COR-L47 (cell line): ENCODE measurements at places on chromosomes 7 and 10.

- no peak for DNase-seq
Observed at GRCh38 chr10:50431133-50431532, 179.8 kb upstream of the ASAH2 start.

DNA sequence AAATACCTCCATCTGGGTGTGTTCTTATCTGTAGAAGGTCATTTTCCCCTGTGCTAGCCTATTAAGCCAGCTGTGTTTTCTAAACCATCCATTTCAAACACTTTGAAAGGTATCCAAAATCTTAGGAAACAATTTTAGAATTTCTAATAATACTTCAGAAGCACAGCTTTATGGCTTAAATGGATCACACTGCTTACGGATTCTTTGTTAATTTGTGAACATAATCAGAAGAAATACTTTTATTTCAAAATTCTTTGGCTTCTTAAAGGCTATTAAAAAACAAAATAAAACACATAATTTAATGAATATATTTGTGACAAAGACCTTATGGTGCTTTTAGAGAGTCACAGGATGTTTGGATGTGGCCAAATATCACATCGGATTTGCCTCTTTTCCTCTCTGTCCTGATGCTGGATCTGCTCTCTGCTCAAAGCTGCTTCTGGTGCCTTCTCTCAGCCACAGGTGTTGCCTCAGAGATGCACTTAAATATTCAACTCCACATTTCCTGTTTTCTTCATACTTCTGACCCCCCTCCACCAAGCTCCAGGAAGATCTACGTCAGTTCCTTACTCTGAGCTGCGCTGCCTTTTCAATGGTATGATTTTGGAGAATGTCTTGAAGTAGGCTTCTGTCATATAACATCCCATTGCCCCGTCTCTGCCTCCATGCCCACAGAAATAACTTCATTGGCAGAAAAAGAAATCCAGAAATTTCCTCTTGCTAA, 230.6 kb downstream of the MLLT10 start:
- DNase-seq: no peak

DNA sequence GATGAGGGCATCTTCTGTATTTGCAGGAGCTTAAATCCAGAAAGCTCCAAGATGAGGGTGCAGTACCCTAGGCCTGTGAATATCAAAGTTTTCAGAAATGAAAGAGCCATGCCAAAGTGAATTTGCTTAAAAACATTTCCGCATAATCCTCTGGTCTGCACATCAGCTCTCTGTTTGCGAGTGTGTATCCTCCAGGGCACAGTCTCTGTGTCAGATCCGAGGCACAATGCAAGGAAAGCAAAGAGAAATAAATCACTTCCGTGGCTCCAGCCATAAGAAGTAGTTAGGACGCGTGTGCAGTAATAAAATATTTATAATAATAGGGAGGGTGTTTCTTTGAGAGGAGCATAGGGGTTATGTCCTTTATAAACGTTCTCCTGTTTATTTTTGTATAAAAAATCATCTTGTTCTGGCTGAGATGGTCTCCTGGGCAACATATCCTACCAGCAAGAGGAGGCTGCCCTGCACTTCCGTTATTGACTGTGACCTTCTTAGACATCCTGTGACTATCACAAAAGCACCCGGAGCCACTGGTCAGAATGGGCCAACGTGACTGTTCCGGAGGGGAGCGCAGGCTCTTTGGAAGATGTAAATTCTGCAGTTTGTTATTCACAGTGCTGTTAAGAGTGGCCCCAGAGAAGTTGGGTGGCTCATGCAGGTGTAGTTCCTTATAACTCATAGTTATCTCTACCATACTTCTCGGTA, 667.6 kb upstream of the FOXK1 start:
- no peak for DNase-seq

DNA sequence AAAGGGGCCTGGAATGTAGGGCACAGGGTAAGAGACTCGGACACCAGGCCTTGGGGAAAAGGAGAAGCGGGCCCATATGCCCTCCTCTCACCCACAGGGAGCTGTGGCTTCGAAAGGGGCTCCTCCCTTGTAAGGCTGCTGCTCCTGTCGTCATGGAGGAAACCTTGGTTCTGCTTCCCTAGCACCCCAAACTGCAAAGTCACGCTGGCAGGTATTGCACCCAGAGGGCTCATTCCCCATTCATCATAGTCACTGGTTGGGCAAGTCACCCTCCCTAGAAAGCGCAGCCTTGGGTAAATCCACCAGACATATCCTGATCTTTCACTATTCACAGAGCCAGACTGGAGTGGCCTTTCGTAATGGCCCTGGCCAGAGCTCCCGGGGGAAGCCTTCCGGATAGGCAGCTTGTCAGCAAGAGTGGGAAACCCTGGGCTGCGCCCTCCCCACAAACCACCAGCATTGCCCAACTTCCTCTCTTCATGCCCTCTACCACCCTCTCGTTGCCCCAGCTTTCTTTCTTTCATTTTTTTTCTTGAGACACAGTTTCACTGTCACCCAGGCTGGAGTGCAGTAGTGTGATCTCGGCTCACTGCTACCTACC, 121.0 kb downstream of the HIP1 start:
- no peak for DNase-seq

GRCh38 chr10:5615316-5615715, 51.1 kb downstream of the ASB13 start:
- DNase-seq: no peak

DNA sequence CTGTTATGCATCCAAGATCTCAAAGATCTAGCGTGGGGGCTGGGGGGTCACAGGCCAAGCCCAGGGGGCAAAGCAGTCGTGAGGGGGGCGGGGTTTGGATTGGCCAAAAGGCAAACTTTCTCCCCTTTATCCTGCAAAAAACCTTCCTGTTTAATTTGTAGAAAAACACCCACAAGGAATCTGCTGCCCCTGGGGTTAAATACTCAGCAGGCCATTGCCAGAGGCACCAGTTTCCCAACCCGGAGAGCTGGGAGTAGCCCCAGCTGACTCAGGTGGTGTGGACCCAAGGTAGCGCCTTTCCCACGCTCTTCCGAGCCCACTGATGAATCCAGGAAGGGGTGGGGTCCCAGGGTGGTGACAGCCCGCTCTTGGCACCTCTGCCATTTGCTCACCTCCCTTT, 21.4 kb downstream of the KCP start:
- no peak for DNase-seq

DNA sequence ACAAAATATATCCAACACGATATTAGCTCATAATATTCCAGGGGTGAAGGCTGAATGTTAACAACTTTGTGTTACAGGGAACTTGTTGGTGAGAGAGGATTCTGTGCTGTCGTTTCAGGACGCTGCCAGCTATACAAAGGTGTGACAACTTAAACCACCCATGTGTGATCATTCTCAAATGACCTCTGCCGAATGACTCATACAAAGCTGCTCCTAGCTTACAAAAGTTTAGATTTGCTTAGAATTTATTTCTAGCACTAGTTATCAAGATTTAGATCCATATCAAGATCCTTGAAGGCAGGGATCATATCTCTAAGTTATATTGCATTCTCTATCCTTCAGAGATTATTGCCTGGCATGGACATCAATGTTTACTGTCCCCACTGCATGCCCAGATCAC, 65.3 kb downstream of the COBL start:
- no peak for DNase-seq

DNA sequence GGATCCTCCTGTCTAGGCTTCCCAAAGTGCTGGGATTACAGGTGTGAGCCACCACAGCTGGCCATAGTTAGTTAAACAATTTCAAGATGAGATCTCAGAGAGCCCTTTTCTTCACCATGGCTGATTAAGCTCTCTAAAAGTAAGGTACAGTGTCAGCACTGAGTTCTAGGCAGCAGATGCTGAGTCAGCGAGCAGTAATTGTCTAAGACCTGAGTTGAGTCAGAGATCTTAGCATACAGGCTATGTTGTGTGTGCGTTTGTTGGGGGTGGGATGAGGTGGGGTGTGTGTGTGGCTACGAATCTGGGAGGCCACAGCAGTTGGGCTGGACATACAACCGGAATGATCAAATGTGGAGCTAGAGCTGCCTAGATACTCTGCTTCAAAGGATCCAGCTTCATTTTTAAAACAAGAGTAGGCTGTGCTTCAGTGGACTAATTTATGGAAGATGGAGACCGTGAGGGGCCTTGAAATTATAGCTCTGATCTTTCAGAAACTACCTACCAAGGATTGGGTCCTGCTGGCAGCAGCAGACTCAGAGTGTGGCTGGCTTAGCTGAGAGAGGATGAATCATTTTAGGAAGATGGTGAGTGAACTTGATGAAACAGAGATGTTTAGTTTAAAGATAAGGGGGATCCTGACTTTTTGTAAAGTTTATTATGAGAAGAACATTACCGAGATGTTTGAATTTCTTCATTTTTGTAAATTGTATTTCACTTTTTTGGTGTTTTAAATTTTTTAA, 17.5 kb upstream of the MTPN start:
- no peak for DNase-seq

DNA sequence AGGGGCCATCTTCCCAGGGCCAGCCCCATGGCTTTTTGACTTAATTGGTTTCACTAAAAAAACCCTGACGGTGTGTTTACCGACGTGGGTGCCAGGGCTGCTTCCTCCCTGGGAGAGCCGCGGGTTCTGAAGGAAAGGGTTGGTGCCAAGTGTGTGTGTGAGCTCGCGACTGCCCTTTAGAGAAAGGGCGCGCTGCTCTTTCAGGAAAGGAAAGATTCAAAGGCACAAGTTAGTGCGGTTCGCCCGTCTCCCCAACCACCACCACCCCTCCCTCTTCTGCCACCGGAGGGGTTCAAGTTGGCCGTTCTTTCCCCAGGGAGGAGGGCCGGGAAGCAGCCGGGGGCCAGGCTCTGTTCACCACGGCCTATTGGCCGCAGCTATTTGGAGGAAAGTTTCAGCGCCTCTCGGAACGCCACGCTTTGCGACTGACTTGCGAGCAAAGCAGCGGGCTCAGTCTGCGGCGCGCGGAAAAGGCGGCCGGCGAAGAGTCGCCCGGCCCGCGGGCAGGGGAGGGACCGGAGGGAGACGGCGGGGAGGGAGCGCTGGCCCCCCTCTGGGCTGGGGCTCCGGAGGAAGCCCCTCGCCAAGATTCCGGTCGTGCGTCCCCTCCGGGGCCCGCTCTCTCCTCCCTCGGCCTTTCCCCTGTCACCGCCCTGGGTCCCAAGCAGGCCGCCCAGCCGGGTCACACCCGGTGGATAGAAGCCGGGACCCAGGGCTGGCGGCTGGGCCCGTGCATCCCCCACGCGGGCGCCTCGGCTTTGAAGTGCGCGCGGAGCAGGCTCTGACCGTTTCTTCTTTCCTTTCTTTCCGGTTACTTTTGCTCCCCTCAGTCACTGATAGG, 165.9 kb upstream of the PPP1R3A start:
- DNase-seq: peak; percentile 66

DNA sequence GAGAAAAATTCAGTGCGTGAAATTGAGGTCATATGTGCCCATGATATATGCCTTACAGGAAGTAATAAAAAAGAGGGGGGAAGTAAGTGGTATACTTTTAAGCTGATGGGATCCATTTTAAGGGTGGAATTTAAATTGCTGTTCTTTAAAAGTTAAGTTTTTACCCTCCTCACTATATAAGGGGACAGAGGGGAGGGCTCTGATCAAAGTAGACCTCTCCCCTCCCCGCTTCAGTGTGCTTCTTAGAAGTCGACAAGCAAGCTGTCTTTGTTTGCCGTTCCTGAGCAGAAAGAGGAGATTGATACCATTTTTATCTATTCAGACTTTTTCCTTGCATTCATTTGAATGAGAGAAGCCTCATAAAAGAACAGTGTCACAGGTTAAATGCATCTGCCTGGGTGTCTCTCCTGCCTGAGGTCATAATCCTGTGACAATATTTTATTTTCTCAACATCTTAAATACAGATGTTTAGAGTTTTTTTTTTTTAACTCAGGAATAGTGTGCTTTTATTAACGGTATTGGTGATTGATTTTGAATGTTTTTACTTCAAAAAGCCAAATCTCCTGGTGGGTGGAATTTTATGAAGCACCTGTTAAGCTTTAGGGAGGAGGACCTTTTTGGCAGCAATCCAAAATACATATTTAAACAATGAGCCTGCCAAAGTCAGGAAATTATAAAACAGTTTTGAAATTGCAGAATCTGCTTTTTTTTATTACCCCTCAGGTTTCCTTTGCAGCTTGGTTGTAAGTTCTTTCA, 141.7 kb downstream of the KAT6B start:
- DNase-seq: peak; percentile 73

DNA sequence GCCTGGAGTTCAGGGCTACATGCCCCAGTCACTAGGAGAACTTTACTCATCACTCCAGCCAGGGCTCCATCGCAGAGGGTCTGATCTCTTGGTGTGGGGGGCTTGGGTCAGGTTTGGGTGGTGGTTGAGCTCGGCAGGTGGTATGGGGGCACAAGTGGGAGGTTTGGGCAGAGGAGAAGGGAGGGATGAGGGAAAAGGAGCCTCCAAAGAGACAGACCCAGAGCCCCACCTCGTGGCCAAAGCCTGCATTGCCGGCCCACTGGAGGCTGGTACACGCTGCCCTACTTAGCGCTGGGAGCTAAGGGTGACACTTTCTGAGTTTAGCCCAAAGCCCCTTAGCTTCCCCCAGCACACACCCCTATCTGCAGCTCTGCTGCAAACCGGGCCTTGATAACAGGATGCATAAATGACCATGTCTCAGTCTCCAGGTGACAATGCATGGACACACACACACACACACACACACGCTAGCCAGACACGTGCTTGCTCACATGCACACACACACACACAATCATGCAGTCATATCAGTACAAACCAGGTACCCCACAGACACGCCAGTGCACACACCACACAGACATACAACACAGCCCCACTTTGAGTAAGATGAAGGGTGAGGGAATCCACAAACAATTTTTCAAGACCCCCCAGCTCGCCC, 14.7 kb downstream of the LZTS2 start:
- DNase-seq: peak; percentile 15

- no peak for DNase-seq
Observed at GRCh38 chr7:54255242-54255641, 286.9 kb upstream of the VSTM2A start.

DNA sequence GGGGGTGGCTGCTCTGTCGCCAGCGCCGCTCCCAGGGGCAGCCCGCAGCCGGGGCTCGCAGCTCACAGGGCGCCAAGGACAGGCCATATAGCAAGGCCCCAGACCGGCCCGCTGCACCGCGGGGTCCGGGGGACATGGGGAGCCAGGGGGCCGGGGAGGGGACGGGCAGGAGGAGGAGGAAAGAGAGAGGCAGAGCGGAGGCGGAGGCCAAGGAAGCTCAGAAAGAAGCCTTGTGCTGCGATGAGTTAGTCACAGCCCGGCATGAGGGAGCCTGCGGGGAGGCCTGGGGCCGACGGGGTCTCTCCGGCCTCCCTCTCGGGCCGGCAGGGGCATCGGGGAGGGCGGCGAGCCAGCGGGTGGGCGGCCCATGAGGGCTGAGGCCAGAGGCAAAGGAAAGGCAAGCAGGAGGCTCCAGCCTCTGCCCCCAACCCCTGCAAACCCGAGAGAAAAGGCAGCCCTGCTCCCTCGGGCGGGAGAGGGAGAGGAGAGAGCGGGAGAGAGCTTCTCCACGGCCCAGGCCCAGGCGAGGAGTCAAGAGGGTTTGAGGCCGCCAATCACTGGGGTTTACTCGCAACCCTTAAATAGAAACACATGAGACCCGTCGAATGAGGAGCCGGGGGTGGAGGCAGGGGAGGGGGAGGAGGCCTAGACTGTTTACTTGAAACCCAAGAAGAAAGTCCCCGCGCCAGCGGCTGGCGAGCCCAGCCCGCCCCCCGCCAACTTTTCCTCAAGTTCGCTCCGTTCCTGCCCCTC, 167.9 kb downstream of the NEURL1 start:
- peak; percentile 55 for DNase-seq

- DNase-seq: no peak
Observed at GRCh38 chr7:101598422-101598985, 30.6 kb downstream of the MYL10 start.
